Prostate gland (tissue), 2 donors: ENCODE measurements at places on chromosomes 12 and 14. TPM values are rescaled to one million over a fixed set of nuclear protein-coding genes. Genes with fewer than 3 reads are reported as not detected.

GRCh38 chr12:6241495-6241894, 41.3 kb downstream of the CD9 start:
- H3K27ac ChIP-seq, result peak overlapping the region; percentile 56
- DNase-seq, result peak; percentile 62
- peaks cover 5% of the 10 kb centered on the region for H3K36me3 ChIP-seq
- no peaks in the 10 kb centered on the region for H3K27me3 ChIP-seq
- no peak overlapping the region for H3K4me3 ChIP-seq

- no peak overlapping the region for H3K27ac ChIP-seq
- H3K4me3 ChIP-seq, result no peak overlapping the region
- no peak for DNase-seq
- H3K36me3 ChIP-seq, result no peaks in the 10 kb centered on the region
- H3K27me3 ChIP-seq, result no peaks in the 10 kb centered on the region
Measured at GRCh38 chr12:4395818-4396217, 16.3 kb upstream of the FGF23 start.

DNA sequence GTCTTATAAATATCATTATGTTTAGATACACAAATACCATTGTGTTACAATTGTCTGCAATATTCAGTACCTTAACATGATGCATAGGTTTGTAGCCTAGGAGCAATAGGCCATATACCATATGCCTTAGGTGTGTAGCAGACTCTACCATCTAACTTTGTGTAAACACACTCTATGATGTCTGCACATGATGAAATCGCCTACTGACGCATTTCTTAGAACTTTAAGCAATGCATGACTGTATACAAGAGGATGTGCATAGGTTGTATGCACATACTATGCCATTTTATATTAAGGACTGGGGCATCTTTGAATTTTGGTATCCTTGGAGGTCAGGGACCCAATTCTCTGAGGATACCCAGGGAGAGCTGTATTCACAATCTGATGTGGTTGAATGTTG, 10.1 kb upstream of the BTG1 start:
- H3K4me3 ChIP-seq, result no peak overlapping the region
- H3K27me3 ChIP-seq, result no peaks in the 10 kb centered on the region
- no peak for DNase-seq
- H3K4me1 ChIP-seq, result no peaks in the 10 kb centered on the region
- no peak overlapping the region for H3K27ac ChIP-seq

- no peak overlapping the region for H3K4me3 ChIP-seq
- no peak for DNase-seq
- H3K4me1 ChIP-seq, result no peaks in the 10 kb centered on the region
- H3K27ac ChIP-seq, result no peak overlapping the region
- no peaks in the 10 kb centered on the region for H3K27me3 ChIP-seq
Measured at GRCh38 chr14:48391661-48392060, 716.3 kb upstream of the MDGA2 start.

DNA sequence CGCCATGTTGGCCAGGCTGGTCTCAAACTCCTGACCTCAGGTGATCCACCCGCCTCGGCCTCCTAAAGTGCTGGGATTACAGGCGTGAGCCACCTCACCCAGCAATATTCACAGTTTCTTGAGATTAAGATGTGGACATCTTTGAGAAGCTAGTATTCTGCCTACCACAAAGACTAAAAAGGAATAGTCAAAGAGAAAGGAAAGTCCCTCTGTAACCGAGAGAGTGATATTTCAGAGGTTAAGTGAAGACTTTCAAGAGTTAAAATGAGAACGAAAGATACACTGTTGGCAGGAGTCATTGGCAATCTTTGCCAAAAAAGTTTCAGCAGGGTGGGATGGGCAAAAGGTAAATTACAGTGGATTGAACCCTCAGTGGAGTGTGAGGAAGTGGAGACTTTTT, 15.6 kb downstream of the DGKA start:
- H3K27me3 ChIP-seq, result no peaks in the 10 kb centered on the region
- H3K27ac ChIP-seq, result no peak overlapping the region
- DNase-seq, result no peak
- H3K4me3 ChIP-seq, result no peak overlapping the region
- H3K36me3 ChIP-seq, result no peaks in the 10 kb centered on the region

DNA sequence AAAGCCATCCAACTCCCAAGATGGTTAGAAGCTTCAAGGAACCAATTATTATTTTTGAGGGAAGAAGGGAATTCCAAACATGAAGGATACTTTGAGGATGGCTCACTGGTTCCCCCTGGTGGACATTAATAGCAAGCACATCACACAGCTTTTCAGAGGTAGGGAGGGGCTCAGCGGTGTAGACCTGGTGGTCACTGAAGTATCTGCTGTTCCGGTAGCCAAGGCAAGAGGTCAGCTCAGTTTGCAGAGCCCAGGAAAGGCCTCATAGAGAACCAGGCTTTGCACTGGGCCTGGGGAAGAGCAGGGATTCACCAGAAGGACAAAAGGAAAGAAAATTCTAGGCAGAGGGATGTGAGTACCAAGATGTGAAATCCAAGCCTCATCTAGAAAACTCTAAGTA, 118.7 kb downstream of the KSR2 start:
- H3K27ac ChIP-seq, result no peak overlapping the region
- no peaks in the 10 kb centered on the region for H3K4me1 ChIP-seq
- peak; percentile 20 for DNase-seq

DNA sequence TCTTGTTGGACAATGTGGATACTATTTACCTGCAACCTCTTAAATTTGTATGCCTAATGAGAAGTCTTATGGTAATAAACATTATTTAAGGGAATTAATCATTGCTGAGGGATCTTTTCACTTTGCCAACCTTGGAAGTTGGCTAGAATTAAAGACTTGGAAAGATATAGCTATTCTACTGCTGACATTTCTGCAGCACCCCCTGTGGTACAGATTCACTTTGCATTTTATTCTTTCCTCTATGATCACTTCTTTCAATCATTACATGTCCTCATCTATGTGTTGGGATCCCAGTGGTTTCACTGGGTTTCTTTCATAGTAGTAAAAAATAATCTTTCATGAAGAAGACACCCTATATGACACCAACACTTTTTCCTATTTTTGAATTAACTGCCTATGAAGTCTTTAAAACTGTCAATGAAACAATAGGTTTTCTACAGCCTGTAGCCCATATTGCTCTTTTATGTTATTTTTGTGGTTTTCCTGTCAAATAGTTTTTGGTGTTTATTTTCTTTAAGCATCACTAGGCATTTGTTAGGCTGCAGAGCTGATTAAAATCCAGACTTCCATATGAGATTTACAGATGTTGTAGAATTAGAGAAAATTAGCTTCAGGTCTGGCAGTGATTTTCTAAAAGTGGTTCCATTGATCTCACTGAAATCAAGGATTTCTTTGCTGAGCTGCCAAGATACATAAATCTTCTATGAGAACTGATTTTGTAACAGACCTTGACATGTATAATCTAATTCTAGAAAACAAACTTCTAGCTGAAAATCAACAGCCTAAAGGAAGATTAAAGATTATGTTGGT, 256.1 kb downstream of the NAV3 start:
- H3K4me3 ChIP-seq, result no peak overlapping the region
- peaks cover 3% of the 10 kb centered on the region for H3K4me1 ChIP-seq
- DNase-seq, result no peak
- H3K36me3 ChIP-seq, result no peaks in the 10 kb centered on the region

- no peak overlapping the region for H3K27ac ChIP-seq
- DNase-seq, result no peak
- no peaks in the 10 kb centered on the region for H3K27me3 ChIP-seq
Measured at GRCh38 chr12:61563665-61564450, 696.3 kb upstream of the USP15 start.

DNA sequence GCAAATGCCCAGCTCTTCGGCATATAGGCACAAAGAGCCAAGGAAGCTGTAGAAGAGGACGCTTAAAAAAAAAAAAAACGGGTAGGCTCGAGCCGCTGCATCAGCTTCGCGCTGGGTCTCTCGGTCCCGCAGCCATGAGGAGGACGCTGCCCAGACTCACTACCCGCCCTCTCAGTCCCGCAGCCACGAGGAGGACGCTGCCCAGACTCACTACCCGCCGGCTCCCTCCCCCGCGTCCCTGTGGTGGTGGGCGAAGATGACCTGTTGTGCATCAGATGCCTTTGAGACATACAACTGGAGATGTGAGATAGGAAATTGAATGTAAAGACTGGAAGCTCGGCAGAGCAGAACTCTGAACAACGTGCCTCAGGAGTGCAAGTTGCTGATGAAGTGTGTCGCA, 11.4 kb upstream of the SPSB2 start:
- DNase-seq, result no peak
- H3K27me3 ChIP-seq, result no peaks in the 10 kb centered on the region
- no peak overlapping the region for H3K4me3 ChIP-seq
- H3K36me3 ChIP-seq, result no peaks in the 10 kb centered on the region

DNA sequence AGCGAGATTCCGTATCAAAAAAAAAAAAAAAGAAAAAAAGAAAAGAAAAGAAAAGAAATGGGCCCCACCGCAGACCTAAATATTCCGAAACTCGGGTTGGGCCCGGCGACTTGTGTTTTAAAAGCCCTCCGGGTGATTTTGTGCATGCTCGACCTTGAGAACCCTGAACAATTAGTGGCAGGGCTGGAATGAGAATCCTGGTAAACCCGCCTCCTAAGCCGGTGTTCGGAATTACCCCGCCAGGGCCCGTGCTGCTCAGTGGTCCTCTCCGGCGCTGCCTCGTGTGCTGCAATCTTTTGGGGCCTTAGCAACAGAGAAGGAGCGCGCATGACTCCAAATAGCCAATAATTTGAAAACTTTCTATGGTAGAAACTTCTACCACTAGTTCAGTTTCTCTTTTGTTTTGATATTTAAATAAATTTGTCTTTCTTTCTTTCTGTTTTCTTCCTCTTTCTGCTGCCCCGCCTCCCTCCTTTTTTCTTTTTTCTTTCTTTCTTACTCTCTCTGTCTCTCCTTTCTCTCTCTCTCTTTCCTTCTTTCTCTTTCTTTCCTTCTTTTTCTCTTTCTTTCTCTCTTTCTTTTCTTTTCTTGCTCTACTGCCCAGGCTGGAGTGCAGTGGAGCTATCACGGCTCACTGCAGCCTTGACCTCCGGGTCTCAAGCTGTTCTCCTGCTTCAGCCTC, 1.5 kb upstream of the GALNT6 start:
- DNase-seq, result no peak
- no peaks in the 10 kb centered on the region for H3K4me1 ChIP-seq
- H3K27ac ChIP-seq, result no peak overlapping the region
- H3K36me3 ChIP-seq, result no peaks in the 10 kb centered on the region
- no peaks in the 10 kb centered on the region for H3K27me3 ChIP-seq

- no peak overlapping the region for H3K4me3 ChIP-seq
- H3K27ac ChIP-seq, result no peak overlapping the region
- no peaks in the 10 kb centered on the region for H3K4me1 ChIP-seq
- no peak for DNase-seq
- H3K36me3 ChIP-seq, result no peaks in the 10 kb centered on the region
Measured at GRCh38 chr12:88338486-88338885, 196.4 kb downstream of the TMTC3 start.

DNA sequence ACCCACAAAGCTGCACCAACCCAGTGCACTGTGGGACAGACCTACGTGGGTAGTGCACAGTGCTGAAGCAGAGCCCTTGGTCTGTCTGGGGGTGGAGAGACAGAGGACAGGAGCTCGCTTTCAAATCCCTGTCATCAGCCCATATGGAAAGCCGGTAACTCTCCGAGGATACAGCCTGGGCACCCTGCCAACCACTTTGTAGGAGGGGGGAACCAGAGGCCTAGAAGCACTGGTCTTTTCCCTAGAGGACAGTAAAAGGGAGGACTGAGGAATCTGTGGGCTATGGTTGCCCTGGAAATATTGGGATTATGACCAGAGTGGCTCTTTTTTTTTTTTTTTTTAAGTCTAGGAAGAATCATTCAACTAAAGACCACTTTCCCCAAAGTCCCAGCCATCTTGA, 74.3 kb downstream of the MAP3K9 start:
- H3K36me3 ChIP-seq, result no peaks in the 10 kb centered on the region
- H3K4me1 ChIP-seq, result no peaks in the 10 kb centered on the region
- no peak overlapping the region for H3K4me3 ChIP-seq
- no peak for DNase-seq

- no peaks in the 10 kb centered on the region for H3K36me3 ChIP-seq
- no peaks in the 10 kb centered on the region for H3K4me1 ChIP-seq
- H3K4me3 ChIP-seq, result no peak overlapping the region
- no peak overlapping the region for H3K27ac ChIP-seq
- H3K27me3 ChIP-seq, result no peaks in the 10 kb centered on the region
Measured at GRCh38 chr14:85454226-85454813, 75.6 kb upstream of the FLRT2 start.

- no peak overlapping the region for H3K27ac ChIP-seq
- no peaks in the 10 kb centered on the region for H3K27me3 ChIP-seq
- no peak overlapping the region for H3K4me3 ChIP-seq
Measured at GRCh38 chr14:87940894-87941293, 52.1 kb downstream of the GALC start.

- no peak overlapping the region for H3K4me3 ChIP-seq
- H3K36me3 ChIP-seq, result no peaks in the 10 kb centered on the region
- DNase-seq, result no peak
- no peaks in the 10 kb centered on the region for H3K4me1 ChIP-seq
Measured at GRCh38 chr12:109950625-109951024, 45.5 kb downstream of the GIT2 start.

GRCh38 chr12:69254046-69254445, 14.7 kb downstream of the CPSF6 start:
- no peak overlapping the region for H3K4me3 ChIP-seq
- no peak overlapping the region for H3K27ac ChIP-seq
- H3K36me3 ChIP-seq, result no peaks in the 10 kb centered on the region
- H3K27me3 ChIP-seq, result no peaks in the 10 kb centered on the region

GRCh38 chr14:74035556-74035955, 16.4 kb downstream of the BBOF1 start:
- no peaks in the 10 kb centered on the region for H3K36me3 ChIP-seq
- H3K27ac ChIP-seq, result no peak overlapping the region
- no peaks in the 10 kb centered on the region for H3K4me1 ChIP-seq
- DNase-seq, result no peak
- no peaks in the 10 kb centered on the region for H3K27me3 ChIP-seq

GRCh38 chr12:75099210-75099609, 110.4 kb downstream of the KCNC2 start:
- H3K36me3 ChIP-seq, result no peaks in the 10 kb centered on the region
- no peak for DNase-seq
- no peaks in the 10 kb centered on the region for H3K4me1 ChIP-seq
- H3K4me3 ChIP-seq, result no peak overlapping the region

DNA sequence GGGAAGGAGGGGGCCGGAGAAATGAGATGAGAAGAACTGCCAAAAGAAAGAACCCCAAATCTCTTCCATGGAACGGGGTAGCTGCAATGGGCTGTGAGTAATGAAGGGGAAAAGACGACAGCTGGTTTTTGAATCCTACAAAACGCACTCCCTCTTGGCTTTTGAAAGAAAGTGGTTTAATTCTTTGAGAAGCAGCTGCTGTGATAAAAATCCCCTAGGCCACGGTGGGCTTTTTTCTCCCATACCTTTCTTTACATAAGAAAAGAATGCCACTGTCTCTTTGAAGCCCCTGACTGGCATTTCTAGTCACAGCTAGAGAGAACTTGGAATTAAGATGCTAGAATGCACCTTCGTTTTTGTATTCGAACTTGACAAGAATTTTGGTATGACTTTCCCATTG, 486.1 kb downstream of the GLT1D1 start:
- DNase-seq, result no peak
- no peaks in the 10 kb centered on the region for H3K27me3 ChIP-seq
- no peaks in the 10 kb centered on the region for H3K36me3 ChIP-seq
- H3K4me3 ChIP-seq, result no peak overlapping the region
- H3K4me1 ChIP-seq, result no peaks in the 10 kb centered on the region
- H3K27ac ChIP-seq, result no peak overlapping the region

The MBIP gene
- 17.7 TPM for total RNA-seq

The GALNT9 gene
- 1.0 TPM for total RNA-seq

The TBX3 gene
- 155 TPM for total RNA-seq

The NDRG2 gene
- total RNA-seq, result 230 TPM

The GLIPR1L1 gene
- not detected for total RNA-seq

The EML1 gene
- total RNA-seq, result 31.8 TPM

The SLC4A8 gene
- total RNA-seq, result 10.5 TPM

The JAG2 gene
- total RNA-seq, result 30.5 TPM
